ENCODE measurements at places on chromosomes 12 and 14.

- no peak for DNase-seq
These were observed 1.1 kb upstream of the ART4 start for GRCh38 chr12:14844401-14844800.

DNA sequence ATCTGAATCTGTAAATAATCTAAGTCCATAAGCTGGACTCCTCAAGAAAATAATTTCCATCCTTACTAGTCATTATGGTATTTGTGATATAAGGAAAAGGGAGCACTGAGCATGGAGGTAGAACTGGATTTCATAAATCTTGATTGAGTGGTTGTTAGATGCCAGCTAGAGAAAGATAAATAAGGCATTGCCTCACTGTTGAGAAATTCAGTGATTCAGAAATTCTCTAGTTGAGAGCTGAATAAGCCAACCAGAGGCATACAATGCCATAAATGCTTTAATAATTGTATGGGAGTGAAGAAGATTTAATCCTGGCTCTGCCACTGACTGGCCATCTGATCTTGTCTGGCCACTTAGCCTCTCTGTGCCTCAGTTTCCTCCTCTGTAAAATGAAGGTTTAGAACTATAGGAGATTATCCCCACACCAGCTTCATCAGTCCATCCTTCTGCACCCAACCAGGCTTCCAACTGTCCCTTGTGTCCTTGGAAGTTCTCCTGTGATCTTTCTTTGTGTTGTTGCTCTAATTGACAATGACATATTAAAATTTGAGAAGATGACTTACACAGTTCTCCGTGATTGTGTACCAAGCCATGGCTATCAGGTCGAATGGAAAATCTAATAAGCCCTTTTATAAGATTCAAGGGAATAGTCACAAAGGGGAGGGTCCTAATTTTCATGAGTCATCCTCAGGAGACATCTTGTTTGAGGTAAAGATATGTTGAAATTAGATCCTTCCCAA is 394.3 kb downstream of the EGLN3 start:
- DNase-seq, result no peak

DNA sequence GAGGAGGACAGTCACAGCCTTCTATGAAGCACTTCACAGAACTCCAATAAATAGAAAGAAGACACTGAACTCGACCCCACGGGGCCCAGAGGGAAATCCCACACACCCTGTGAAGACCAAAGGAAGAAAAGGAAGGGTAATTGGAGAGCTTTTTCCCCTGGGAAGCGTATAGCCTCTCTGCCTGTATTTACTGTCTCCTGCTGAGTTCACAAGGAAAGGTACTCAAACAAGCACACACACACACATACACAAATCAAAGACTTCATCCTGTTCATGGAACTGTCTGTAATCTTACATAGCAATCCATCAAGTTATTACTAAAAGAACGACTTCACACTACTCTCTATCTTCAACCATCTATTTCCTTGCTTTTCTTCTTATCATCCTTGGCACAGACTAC is 15.3 kb downstream of the FOXN3 start:
- DNase-seq, result no peak

- DNase-seq, result peak; percentile 21
These were observed 38.7 kb downstream of the LGR5 start for GRCh38 chr12:71478270-71478669.

DNA sequence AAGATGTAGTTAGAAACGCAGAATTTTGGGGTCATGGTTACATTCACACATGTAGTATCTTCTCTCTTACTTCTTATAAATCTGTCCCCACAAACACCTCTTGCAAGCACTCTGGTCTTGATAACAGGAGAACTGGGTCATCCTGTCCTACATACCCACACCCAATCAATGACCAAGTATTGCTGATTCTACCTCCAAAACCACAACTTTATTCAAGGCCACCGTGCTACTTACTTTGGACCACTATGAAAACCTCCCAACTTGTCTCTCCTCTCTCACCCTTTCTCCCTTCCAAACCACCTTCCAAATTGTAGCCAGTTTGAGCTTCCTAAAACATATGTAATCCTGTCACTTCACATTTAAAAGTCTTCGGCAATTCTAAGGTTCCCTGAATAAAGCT is 5.4 kb downstream of the SERPINA11 start:
- no peak for DNase-seq

DNA sequence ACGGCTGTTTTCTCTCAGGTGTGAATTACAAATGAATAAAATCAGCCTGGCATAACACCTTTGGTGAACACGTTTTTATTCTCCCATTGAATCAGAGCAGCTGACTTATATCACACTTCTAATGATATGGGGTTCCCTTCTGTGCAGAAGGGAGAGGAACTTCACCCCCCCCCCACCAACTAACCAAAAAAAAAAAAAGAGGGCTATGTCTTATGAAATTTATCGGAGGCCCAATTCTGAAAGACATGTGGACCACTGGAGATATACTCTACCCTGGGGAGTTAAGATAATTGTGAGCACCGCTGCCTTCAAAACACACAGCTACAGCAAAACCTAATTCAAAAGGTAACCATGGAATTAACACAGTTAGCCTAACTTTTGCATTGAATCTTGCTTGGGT is 4.6 kb downstream of the BCL11B start:
- DNase-seq, result no peak

GRCh38 chr12:1619587-1619986 is 9.4 kb upstream of the WNT5B start:
- no peak for DNase-seq

DNA sequence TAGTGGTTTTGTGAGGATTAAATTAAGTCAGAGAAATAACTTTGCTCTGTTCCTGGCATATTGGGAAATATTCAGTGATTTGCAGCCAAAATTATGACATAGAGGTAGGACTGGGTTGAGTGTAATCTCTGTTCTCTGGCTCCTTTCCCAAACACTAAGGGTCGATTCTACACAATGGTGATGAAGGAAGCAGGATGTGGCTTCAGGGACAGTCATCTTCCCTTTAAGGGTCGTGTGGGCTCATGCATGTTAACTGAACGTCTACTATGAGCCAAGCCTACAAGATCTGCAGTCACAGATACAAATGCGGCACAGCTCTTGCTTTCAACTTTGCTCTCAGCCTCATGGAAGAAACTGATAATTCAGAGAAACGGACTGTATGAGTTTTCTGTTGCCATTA is 381.6 kb downstream of the VRK1 start:
- DNase-seq, result no peak

GRCh38 chr12:100141666-100141997 is 1.0 kb downstream of the BLTP3B start:
- DNase-seq, result no peak

- DNase-seq, result no peak
These were observed 4.5 kb downstream of the MSI1 start for GRCh38 chr12:120364487-120364886.

DNA sequence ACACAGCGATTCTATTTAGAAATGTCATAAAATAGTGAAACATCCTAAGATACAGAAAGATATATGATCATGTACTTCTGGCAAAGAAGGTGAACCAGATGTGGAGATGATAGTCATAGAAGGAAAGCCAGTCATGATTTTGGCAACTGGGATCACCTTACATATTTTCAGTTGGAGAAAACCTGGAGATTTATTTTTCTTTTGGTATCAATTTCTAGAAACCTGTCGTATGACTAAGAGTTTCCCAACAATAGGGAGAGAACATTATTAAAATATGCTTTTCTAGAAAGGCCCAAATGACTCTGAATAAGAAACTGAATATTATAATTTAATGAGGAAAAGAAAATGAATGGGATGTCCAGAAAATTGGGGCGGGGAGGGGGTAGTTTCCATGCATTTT is 396.4 kb downstream of the ZFP36L1 start:
- DNase-seq, result no peak

DNA sequence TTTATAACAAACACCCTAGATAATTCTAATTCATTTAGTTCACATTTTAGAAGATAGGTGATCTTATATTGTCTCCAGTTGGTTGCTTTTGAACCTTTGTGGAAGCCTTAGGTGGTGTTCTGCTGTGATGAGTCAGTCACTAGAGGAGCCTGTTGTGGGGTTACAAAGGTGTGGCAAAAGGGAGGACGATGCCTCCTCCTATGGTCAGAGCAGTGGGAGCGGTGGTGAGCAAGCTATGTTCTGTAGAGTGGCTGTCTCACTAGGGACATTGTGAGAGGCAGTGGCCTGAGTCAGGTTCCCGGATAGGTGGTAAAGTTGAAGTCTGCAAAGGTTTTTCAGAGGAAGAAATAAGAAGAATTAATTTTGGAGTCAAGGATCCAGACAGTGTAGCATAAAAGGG is 71.6 kb upstream of the USP44 start:
- DNase-seq, result no peak

GRCh38 chr14:53640695-53641094 is 315.9 kb downstream of the BMP4 start:
- no peak for DNase-seq

GRCh38 chr12:64747695-64748094 is 11.5 kb downstream of the GNS start:
- peak; percentile 43 for DNase-seq

DNA sequence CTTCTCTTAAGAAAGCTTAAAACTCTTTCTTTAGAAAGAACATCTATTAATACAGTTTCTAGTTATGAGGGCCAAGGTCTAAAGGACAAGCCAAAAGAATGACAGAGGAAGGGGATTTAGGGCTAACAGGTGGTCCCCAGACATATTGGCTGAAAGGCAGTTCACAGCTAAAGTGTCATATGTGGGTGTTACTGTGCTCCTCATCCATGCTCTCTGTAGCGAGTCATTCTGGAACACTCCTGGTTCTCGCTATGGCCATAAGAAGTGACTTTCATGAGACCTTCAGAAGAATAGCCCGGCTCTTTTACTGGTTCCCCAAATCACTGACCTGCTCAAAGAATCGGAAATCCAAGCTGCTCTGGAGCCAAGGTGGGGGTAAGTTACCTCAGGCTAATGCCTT is 55.0 kb downstream of the TBK1 start:
- DNase-seq, result no peak

DNA sequence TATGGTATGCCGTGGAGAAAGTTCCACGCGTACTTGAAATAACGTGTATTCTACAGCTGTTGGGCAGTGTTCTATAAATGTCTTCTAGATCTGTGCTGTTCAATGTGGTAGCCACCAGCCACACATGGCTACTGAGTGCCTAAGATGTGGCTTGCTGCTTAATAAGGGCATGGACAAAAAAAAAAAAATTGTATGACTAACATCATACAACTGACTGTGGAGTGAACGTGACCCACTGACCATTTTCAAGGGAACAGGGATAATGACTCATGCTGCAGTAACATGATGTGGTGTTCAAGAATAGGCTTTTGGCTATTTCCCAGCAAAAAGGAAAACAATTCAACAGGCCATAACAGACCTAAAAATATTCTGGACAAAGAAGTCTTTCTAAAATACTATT is 13.0 kb downstream of the ATG14 start:
- DNase-seq, result peak; percentile 18

GRCh38 chr12:46489951-46490388 is 117.4 kb upstream of the SLC38A2 start:
- DNase-seq, result peak; percentile 25

DNA sequence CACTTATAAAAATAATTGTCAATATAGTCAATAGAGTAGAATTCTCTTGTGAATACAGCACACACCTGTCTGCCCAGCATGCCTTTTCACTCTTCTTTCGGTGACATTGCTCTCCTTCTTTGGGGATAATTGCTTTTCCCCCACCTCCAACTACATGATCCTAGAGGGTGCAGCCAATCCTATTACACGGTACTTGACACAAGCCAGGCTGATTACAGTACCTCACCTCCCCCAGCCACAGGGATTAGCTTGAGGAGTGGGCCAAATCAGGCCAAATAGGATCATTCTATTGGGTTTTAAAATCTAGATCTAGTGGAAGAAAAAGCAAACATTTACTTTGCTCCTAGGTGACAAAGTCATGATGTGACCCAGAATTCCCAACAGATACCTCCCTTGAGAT is 16.8 kb upstream of the NFYB start:
- no peak for DNase-seq

DNA sequence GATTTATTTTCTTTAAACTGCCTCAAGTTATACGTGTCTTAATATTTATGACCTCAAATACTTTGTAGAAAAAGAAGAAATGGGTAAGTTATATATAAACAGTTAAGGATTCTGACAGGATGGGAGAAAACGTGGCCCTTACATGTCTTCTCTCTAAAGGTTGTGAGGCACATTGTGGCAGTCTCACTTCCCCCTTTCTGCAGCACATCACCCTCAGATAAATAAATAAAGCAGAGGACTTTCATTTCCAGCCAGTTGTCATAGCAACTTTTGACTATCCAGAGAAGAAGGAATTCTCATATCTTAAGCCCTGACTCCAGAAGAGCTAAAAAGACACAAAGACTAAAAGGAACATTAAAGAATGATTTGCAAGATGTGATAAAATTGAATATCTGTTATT is 28.8 kb upstream of the CEP83 start:
- DNase-seq, result peak; percentile 36

All from DMS53 (cell line).